Adipocyte (in vitro differentiated cells): ENCODE measurements at places on chromosomes 13 and 19.
A peak's percentile ranks its signal among the peaks of the same experiment; 100 is the strongest.

DNA sequence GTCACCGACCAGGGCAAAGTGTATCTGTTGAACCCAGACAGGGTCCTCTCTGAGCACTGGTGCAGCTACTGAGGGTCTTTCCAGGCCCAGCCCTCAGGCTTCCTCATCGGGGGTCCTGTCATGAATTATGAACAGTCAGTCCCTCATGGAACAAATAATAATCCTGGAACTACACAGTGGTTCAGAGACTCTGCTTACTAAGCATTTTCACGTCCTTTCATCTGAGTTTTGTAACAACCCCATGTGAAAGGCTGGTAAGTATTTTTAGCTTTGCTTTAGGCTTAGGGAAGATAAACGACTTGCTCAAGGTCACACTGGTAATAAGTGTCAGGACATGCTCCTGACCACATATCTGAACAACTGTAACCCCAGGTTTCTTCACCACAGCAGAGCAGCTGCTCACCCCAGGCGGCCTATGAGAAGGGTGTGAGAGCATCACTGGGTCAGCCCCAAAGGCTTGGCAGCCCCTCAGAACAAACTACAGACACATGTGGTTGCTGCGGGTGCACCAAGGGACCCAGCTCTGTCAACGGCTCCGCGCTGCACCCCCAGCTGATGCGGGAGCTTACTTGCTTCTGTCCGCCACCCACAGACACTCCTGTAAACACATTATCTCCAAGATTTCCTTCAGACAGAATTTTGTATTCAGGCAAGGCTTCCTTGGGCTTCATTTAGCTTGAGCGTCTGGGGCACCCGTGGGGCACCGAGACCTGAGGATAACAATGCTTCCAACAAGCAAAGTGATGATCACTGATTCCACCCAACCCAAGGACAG is 19.4 kb upstream of the GSX1 start:
- no peak for DNase-seq

DNA sequence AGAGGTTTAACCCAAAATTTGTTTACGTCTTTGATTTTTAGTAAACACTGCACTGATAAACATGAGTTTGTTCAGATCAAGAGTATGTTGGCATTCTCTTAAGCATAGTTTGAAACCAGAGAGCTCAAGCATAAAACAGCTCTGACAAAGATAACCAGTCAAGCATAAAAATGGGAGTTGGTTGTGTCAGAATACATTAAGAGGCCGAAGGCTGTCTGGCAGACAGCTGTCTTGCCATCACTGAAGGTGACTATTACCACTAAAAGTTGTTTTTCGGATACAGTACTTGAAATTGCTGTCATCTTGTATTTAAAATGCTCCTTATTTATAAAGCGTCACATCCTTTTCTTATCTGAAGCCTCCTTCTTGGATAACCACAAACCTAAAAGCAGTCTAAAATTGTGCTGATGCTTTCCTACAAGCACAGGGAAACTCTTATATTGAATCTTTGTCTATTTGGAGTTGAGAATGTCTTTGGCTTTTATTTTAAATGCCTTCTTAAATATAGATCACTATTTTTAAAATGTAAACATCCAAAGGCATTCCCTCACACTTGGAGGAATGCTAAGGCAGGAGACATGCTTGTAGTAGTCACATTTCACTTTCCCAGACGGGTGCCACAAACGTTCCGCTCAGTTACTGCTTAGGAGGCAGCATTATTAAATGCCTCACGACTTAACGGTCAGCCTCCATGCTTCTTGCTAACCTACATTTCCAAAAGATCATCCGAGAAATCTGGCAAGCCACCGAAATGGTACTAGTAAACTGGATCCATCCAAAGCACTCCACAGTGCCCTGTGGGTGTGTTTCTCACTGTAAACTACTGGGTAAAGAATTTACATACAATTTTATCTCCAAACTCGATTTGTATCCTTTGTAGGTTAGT is 1.5 kb downstream of the SMAD9 start:
- peak; percentile 67 for DNase-seq

GRCh38 chr13:113978741-113979481 is 5.0 kb upstream of the C13orf46 start:
- DNase-seq = no peak

- DNase-seq = no peak
Measured at GRCh38 chr13:33842986-33843385, 25.0 kb downstream of the RFC3 start.

- DNase-seq = no peak
Measured at GRCh38 chr13:23339225-23339624, 94.3 kb downstream of the SACS start.

DNA sequence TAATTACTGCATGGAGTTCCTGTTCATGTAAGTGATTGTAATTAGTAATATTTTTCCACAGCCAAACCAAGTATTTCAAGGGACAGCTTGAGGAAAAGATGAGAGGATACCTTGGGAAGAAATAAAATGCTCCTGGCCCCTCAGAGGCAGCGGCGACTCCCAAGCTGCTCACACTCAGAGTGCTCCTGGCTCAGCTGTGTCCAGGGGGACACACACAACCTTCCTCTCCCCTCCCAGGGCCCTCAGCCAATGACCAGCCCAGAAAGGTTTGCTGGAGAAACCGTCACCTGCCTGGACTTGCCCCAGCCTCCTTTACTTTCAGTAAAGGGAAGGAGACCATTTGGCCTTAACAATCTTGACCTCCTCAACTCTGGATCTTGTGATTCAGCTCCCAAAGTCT is 51.1 kb downstream of the CRYL1 start:
- no peak for DNase-seq

GRCh38 chr13:98543378-98544103 is 33.4 kb downstream of the STK24 start:
- no peak for DNase-seq
